ENCODE measurements at places on chromosomes 1 and 21.

DNA sequence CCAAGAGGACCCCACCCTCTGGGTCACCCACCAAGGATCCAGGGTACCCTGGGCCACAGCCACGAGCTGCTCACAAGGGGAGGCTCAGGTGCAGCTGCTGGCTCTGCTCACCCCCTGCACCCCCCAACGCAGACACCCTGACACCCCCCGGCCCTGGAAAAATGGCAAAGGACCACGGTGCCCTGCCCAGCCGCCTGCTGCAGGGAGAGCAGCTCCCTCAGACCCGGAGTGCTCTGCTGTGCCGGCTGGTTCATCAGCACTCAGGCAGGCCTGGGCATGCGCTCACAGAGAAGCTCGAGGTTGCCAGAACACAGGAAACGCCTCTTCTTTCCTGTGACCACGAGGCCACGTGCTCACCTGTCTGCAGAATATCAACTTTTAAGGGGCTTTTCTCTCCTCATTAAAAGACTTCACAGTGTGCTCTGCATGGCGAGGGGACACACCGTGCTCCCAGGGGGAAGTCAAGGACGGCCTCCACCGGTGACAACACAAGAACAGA is 4.3 kb upstream of the C1QTNF12 start:
- DNase-seq = no peak

DNA sequence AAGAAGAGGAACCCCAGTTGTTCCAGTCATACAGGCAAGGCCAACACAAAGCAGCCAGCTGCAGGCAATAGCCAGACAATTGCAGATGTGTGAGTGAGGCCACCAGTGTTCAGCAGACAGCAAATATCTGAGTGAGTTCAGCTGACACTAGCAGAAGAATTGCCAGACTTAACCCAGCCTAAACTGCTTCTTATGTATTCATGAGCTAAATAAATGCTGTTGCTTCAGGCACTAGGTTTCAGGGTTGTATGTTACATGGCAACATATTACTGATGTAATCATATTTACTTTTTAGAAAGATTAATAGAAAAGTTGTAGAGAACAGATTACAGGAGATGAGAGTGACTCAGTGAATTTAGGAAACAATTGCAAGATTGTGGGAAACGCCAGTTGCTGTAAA is 129.8 kb upstream of the CHODL start:
- no peak for DNase-seq

DNA sequence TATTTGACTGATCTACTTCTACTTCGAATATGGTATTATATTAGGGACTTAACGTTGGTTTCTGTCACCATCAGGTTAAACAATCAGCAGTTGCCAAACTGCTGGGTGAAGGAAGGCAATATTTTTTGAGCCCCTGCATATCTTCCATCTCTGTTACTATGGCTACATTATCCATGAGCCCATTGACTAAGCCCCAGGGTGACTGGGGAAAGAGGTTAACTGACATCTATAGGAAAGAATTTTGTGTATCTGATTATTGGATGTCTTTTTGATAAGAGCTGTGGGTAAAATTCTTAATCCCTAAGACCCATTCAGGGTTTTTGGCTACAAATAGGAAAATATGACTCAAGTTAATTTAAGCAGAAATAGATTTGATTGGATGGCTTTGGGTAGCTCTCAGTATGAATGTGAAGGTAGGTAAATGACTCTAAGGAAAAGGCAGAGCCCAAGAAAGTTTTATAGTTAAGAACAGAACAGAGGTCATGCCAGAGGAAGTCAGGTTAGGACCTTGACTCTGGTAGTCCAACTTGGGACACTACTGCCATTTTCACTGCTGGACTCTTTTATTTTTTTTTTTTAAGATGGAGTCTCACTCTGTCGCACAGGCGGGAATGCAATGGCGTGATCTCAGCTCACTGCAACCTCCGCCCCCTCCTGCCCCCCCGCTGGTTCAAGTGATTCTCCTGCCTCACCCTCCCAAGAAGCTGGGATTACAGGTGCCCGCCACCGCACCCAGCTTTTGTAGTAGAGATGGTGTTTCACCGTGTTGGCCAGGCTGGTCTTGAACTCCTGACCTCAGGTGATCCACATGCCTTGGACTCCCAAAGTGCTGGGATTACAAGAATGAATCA is 8.9 kb upstream of the XPR1 start:
- DNase-seq = no peak

- no peak for DNase-seq
Measured at GRCh38 chr1:209607795-209608178, 24.3 kb downstream of the CAMK1G start.

- DNase-seq = no peak
Measured at GRCh38 chr1:92441316-92441696, 45.4 kb downstream of the GFI1 start.

DNA sequence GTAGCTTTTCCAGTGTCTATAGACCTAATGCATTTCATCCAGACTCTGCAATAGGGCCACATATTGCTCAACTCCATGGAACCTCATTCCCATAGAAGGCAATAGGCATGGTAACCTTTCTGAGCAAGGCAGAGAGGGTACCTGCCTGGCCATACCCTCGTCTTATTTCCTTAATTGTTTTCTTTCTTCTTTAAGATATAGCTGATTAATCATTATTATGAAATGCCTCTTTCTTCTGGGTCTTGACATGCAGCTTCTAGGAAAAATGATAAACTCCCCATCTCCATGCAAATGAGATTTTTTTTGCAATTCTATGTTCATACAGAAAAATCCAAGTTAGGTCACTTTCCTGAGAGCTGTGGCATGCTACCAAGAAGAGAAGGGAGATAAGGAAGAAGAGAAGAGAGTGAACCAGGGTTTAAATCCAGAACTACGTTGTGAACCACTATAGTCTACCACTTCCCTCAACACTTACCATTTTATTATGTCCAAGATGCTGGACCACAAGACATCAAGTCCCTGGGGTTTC is 33.0 kb upstream of the IL20 start:
- DNase-seq = no peak

GRCh38 chr1:84719543-84720217 is 29.4 kb upstream of the SSX2IP start:
- DNase-seq = no peak

GRCh38 chr1:2583331-2583791 is 3.2 kb upstream of the PRXL2B start:
- DNase-seq = no peak

DNA sequence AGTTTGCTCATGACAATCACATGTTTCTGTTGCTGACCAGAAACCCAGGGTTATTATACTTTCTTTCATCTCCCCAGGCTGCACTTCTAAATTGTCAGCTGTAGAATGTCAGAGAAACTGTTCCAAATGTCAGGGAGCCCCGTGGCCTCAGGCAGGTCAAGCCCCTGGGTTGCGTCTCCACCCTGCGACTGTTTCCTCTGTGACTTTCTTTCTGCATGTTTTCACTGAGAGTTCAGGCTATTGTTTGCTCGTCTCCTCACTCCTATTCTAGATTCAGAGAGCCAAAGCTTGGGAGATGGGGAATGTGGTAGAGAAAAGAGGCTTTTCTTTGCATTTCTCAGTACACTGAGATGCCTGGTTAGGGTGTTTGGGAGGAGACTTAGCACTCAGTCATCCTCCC is 97.4 kb downstream of the CENPF start:
- no peak for DNase-seq

GRCh38 chr21:16900685-16901084 is 612.2 kb upstream of the CXADR start:
- no peak for DNase-seq

DNA sequence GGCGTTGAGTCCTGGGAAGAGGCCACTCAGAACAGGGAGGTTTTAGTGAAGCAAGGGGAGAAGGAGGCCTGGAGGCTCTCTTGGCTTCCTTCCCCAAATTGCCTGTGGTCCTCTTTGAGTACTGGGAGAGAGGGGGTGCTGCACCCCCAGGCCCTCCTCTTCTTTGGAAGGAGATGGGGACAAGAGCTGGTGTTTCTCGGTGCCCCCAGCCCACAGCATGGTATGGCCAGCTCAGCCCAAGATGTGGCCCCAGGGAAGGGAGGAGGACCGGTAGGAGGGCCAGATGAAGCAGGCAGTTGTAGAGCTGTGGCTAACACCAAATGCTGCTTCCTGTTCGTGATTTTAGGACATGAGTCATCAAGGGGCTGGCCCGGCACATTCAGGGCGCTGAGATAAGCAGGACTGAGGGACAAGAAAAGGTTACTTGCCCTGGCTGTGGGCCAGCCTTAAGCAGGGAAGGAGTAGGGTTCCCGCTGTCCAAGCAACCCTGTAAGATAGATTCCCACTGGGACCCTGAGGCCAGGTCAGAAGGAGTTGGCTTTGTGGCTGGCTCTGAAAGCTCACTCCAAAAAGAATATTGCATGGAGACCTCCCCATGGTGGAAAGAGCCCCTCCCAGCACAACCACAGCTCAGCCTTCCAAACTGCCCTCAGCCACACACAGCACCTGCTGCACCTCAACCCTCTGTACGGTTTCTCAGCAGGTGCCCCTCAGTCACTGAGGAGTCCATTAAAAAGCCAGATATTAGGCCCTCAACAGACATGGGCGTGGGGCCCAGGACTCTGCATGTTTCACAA is 4.9 kb upstream of the TNFRSF1B start:
- peak; percentile 52 for DNase-seq

- DNase-seq = no peak
Measured at GRCh38 chr1:153959454-153959853, 1.0 kb upstream of the CRTC2 start.

DNA sequence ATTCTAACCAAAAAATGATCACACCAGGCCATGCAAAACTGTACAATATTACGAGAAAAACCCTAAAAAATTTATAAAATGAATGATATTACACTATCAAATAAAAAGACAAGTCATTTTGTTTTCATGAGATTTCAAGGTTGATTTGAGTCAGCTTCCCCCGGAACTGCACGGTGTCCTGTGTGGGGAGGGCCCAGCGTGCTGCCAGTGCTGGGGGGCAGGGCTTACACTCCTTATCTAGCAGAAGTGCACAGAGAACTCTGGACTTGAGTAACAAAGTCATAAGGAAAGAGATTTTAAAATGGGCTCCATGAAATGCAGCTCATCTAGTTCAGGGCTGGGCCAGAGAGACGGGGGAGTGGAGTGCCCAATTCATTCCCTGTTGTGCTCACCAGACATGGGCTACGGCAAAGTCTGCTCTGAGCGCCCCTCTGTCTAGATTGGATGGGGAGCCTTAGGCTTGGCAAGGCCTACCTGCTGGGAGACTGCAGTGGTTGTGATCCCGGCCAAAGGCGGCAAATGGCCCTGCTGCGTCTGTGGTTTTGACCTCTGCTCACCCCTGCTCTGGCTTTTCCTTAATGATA is 50.1 kb downstream of the COQ8A start:
- peak; percentile 50 for DNase-seq

GRCh38 chr21:42160765-42161164 is 58.2 kb upstream of the ABCG1 start:
- DNase-seq = no peak

DNA sequence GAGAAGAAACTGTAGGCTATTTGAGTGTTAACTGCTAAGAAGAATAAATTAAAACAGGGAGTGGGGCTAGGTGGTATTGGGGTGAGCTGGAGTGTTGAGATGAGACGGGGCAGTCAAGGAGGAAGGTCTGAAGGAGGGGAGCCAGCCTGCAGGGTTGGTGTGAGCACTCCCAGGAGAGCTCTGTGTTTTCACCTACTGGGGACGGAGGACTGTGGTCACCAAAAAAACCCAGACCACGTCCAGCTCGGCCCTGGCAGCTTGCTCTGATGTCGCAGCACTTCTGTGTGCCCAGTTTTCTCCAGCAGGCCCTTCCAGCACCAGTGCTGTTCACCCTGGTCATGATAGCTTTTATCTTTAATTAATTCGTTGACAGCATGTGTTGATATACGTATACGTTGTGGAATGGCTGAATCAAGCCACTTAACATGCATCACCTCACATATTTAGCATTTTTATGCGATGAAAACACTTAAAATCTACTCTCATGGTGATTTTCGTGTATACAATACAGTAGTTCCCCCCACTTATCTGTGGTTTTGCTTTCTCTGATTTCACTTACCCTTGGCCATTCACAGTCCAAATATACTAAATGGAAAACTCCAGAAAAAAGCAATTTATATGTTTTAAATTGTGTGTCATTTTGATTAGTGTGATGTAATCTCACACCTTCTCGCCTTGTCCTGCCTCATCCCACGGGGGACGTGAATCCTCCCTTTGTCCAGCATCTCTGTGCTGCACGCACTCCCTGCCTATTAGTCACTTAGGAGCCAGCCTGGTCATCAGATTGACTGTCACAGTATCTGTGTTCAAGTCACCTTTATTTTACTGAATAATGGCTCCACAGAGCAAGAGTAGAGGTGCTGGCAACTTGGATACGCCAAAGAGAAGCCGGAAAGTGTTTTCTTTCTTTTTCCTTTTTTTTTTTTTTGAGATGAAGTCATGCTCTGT is 12.3 kb downstream of the FAM3B start:
- no peak for DNase-seq
